HuH-7.5 (cell line): ENCODE measurements at places on chromosomes 7 and 10.

DNA sequence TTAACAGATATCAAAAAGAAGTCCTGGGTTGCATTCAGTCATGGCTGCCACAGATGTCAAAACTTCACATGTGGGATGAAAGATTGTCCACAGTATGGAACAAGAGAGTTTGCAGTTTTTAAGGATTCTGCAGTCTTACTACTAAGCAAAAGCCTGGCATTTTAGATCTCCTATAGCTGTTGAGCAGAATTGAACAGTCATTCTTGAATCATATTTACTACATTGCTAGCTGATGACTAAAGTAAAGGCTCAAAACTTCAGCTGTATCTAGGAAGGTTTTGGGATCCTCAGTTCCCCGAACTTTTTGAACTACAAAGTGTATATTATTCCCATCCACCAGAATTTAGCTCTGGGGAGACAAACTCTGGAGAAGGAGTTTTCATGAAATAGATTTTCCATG, 31.0 kb downstream of the BET1 start:
- DNase-seq: no peak

- DNase-seq: no peak
Measured at GRCh38 chr10:122138831-122139625, 132.1 kb upstream of the BTBD16 start.

GRCh38 chr7:137386966-137387365, 43.4 kb upstream of the PTN start:
- DNase-seq: no peak

GRCh38 chr10:129810-130209, 5.4 kb upstream of the ZMYND11 start:
- no peak for DNase-seq

GRCh38 chr7:117711556-117711955, 161.7 kb downstream of the CTTNBP2 start:
- DNase-seq: no peak

- no peak for DNase-seq
Measured at GRCh38 chr7:5662828-5663227, 118.6 kb downstream of the RNF216 start.

DNA sequence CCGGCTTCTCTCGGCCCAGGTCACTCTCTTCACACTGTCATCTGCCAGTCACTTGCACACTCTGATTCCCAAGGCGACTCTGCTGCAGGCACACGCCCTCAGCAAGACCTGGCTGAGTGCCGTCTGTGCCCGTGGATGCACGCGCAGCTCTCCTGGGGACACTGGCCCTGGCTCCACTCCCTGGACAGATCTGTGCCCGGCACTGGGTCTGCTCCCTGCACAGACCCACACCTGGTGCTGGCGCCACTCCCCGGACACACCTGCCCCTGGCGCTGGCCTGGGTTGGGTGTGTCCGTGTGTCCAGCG, 133.2 kb downstream of the DNAJB6 start:
- no peak for DNase-seq

- DNase-seq: no peak
Measured at GRCh38 chr7:39042670-39043069, 65.0 kb downstream of the POU6F2 start.

GRCh38 chr7:108659261-108659660, 89.6 kb downstream of the DNAJB9 start:
- no peak for DNase-seq

- DNase-seq: no peak
Measured at GRCh38 chr7:150952331-150953050, 25.6 kb downstream of the KCNH2 start.

DNA sequence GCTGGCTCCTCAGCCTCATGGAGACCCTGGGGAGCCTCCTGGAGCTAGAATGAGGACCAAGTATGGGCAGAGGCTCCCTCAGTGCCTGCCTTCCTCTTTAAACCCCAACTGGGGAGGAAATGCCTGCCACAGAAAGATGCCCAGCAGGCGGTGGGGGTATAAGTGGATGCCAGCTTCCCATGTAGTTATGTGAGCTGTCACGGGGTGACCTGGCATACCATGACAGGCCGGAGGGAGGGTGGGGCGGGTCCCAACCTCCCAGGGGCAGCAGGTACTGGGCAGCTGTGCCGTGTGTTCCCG, 35.0 kb downstream of the COL13A1 start:
- no peak for DNase-seq
